ENCODE measurements at places on chromosomes 3 and 15.

GRCh38 chr3:49780080-49780974 lies 6.0 kb downstream of the IP6K1 start:
- no peak for DNase-seq

GRCh38 chr3:3305084-3305483 lies 125.6 kb upstream of the CRBN start:
- DNase-seq: no peak

DNA sequence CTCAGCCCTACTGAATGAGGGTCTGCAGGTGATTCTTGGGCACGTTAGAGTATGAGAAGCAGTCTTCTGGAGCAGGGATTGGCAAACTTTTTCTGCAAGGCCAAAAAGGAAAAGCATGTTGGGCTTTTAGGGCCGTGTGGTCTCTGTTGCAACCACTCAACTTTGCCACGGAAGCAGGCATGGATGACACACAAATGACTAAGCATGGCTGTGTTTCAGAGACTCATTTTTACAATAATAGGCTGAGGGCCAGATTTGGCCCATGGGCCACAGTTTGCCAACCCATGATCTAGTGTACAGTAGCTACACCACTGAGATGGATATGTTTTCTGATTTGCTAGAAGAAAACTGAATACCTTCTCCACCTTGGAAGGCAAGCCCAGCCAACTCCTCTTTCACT lies 66.1 kb upstream of the PRICKLE2 start:
- DNase-seq: no peak

DNA sequence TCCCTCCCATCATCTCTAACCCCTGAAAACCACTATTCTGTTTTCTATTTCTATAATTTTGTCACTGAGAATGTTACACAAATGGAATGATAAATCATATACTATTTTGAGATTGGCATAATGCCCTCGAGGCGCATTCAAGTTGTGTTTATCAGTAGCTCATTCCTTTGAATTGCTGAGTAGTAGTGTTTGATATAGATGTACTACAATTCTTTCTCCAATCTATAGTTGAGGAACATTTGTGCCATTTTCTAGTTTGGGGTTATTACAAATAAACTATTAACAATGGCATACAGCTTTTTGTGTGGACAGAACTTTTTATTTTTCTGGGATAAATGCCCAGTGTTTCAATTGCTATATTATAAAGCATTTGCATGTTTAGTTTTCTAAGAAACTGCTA lies 86.0 kb downstream of the CCR1 start:
- no peak for DNase-seq

GRCh38 chr15:87610366-87610765 lies 646.2 kb downstream of the NTRK3 start:
- DNase-seq: no peak

Measured in GF-D8 (cell line).